Activated CD8-positive, alpha-beta T cell treated with anti-CD3 and anti-CD28 coated beads, Interleukin-2, amount 10 ng/mL, durations not matched to agents 7 days and 5 days (primary cell): ENCODE measurements at places on chromosomes 12 and 14.

DNA sequence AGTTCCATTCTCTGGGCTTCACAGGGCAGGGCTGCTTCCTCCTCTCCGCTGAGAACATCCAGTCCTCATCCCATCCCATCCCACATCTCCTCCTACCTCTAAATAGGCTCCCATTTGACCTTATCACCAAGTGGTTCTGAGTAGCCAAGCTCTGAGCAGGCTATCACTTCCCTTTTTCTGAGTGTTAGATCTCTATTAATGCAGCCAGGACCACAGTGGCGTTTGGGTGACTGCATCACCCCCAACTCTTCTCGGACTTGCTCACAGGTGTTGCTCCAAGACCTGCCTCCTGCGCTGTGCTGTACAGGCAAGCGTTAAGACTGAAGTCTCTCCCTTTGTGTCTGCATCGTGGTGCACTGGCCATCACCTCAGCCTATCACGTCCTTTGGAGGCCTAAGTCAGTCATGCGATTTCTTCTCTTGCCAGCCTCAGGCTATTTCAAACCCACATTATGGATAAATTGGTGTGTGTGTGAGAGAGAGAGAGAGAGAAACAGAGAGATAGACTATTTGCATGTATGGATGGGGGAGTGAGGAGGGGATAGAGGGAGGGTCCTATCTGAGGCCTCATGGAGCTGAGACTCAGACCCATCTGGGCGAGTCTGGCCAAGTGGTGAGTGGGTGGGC, 12.4 kb upstream of the HHIPL1 start:
- no peak for DNase-seq
- H3K27ac ChIP-seq: peak overlapping the region; percentile 8
- peaks cover 1% of the 10 kb centered on the region for H3K4me1 ChIP-seq
- H3K4me3 ChIP-seq: no peak overlapping the region

GRCh38 chr12:19248929-19249602, 119.5 kb downstream of the PLEKHA5 start:
- H3K27ac ChIP-seq: no peak overlapping the region
- H3K36me3 ChIP-seq: no peaks in the 10 kb centered on the region
- no peak for DNase-seq
- H3K4me1 ChIP-seq: no peaks in the 10 kb centered on the region

DNA sequence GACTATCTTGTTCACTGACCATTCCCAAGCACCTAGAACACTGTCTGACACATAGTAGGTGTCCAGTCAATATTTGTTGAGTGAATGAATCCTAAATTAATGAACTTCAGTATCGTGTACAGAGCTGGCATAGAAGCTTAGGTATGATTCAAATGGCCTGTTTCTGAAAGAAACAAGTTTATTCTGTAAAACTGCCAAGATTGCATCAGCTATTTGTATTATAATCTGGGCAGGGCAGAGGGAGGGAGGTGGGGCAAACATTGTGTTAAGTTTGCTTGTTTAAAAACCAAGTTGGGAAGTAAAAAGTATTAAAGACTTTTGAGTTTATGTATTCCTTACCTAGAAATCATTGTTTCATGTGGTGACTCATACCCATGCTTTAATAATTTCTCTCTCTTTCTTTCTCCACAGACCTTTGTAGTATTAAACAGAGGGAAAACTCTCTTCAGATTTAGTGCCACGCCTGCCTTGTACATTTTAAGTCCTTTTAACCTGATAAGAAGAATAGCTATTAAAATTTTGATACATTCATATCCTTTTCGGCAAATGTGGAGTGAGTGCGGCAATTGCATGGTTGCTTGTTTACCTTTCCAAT, 92.8 kb downstream of the SCN8A start:
- peaks cover 13% of the 10 kb centered on the region for H3K27me3 ChIP-seq
- H3K36me3 ChIP-seq: no peaks in the 10 kb centered on the region
- H3K4me3 ChIP-seq: no peak overlapping the region
- H3K4me1 ChIP-seq: peaks cover 5% of the 10 kb centered on the region
- no peak overlapping the region for H3K27ac ChIP-seq

GRCh38 chr12:76260390-76260748, 87.8 kb downstream of the BBS10 start:
- H3K4me3 ChIP-seq: no peak overlapping the region
- no peaks in the 10 kb centered on the region for H3K36me3 ChIP-seq
- no peak for DNase-seq
- peaks cover 14% of the 10 kb centered on the region for H3K27me3 ChIP-seq
- H3K27ac ChIP-seq: no peak overlapping the region

- no peaks in the 10 kb centered on the region for H3K27me3 ChIP-seq
- no peak for DNase-seq
- H3K27ac ChIP-seq: no peak overlapping the region
- H3K4me3 ChIP-seq: no peak overlapping the region
These were observed 228.9 kb upstream of the AMIGO2 start for GRCh38 chr12:47308672-47309071.

DNA sequence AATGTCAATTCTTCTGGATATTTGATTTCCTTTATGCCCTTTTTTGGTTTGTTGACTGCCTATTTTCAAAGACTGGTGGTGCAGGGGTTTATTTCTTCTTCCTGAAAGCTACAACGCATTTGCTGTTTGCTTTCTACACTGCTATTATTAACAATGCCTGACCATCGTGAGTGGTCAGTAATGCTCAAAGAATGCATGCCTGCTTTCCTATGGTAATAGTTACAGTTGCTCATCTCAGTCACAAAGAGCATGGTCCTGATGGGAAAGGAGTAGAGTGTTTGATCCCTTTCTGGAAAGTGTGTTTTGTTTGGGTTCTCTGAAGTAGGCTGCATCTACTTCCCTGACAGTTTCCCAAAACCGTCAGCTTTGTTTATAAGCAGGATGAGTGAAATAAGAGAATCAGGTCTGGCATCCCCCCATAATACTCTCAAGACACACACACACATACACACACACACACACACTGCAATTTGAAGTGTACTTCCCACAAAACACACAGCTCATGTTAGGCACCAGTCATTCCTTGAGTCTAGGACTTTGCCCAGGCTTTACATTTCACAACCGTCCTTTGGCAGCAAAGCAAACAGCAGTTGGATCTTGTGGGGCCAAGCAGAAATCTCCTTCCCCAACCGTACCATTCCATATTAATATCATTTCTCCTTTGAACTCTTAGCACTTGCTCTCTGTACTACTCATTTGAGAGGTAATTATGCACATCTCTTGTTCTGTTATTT, 56.6 kb downstream of the SUDS3 start:
- H3K4me3 ChIP-seq: no peak overlapping the region
- H3K27me3 ChIP-seq: no peaks in the 10 kb centered on the region
- DNase-seq: no peak
- H3K36me3 ChIP-seq: no peaks in the 10 kb centered on the region
- no peaks in the 10 kb centered on the region for H3K4me1 ChIP-seq

- DNase-seq: no peak
- peaks cover 12% of the 10 kb centered on the region for H3K4me1 ChIP-seq
- peaks cover 2% of the 10 kb centered on the region for H3K27me3 ChIP-seq
- H3K27ac ChIP-seq: no peak overlapping the region
- H3K4me3 ChIP-seq: no peak overlapping the region
These were observed 8.7 kb upstream of the PPP1R13B start for GRCh38 chr14:103856105-103856504.

DNA sequence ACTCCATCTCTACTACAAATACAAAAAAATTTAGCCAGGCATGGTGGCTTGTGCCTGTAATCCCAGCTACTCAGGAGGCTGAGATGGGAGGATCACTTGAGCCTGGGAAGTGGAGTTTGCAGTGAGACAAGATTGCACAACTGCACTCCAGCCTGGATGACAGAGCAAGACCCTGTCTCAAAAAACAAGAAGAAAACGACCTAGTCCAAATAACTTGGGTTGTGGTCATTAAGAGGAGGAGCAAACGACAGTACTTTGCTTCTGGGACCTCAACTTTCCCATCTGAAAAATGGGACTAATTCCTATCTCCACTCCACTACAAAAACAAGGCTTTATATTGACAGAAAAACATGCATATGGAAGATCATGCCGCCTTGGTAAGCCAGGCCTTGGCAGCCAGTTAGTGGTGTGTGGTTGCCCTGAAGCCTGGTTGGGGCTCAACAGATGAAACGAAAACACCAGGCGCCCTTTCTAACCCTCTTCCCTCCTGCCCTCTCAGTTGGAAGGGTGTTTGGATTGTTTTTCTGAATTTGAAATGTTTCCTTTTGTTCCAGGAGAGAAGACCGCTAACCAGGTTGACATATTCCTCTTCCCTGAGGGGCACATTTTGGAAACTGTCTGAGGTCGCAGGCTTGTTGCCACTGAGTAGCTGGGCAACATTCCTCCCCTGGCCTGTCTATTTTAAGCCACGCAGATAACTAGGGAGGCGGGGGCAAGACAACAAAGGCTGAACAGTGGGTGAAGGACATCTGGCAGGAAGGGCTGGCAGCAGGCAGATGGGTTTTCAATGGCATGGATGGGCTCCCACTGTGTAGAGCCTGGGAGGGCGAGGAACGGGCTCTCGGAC, 13.7 kb upstream of the VPS37B start:
- H3K27ac ChIP-seq: no peak overlapping the region
- no peaks in the 10 kb centered on the region for H3K36me3 ChIP-seq
- no peak for DNase-seq
- H3K27me3 ChIP-seq: peaks cover 11% of the 10 kb centered on the region
- H3K4me1 ChIP-seq: no peaks in the 10 kb centered on the region

GRCh38 chr12:113823816-113824215, 142.3 kb downstream of the RBM19 start:
- no peak overlapping the region for H3K4me3 ChIP-seq
- DNase-seq: no peak
- no peak overlapping the region for H3K27ac ChIP-seq
- H3K36me3 ChIP-seq: no peaks in the 10 kb centered on the region

DNA sequence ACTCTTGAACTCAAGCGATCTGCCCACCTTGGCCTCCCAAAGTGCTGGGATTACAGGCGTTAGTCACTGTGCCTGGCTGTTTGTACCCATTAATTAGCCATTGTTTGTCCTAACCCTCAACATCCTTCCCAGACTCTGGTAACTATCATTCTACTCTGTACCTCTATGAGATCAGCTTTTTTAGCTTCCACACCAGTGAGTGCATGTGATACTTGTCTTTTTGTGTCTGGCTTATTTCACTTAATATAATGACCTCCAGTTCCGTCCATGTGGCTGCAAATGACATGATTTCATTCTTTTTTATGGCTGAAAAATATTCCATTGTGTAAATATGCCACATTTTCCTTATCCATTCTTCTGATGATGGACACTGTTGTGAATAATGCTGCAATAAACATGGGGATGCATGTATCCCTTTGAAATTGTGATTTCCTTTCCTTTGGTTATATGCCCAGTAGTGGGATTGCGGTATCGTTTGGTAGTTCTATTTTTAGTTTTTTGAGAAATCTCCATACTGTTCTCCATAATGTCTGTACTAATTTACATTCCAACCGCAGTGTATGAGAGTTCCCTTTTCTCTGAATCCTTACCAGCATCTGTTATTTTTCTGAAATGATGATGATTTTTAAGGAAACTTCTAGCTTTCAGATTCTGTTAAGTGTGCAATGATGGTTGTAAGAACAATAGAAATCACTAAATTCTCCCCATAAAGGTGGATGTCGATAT, 6.7 kb upstream of the PPP4R3A start:
- DNase-seq: no peak
- H3K4me3 ChIP-seq: no peak overlapping the region
- peaks cover 10% of the 10 kb centered on the region for H3K27me3 ChIP-seq
- H3K27ac ChIP-seq: no peak overlapping the region

GRCh38 chr12:49416892-49417291, 49.6 kb downstream of the SPATS2 start:
- no peak overlapping the region for H3K4me3 ChIP-seq
- peaks cover 2% of the 10 kb centered on the region for H3K4me1 ChIP-seq
- no peaks in the 10 kb centered on the region for H3K27me3 ChIP-seq

GRCh38 chr12:3803865-3804472, 51.1 kb upstream of the CRACR2A start:
- no peak overlapping the region for H3K4me3 ChIP-seq
- no peak overlapping the region for H3K27ac ChIP-seq
- no peaks in the 10 kb centered on the region for H3K27me3 ChIP-seq

GRCh38 chr12:73589220-73589619, 948.4 kb upstream of the ATXN7L3B start:
- no peak overlapping the region for H3K4me3 ChIP-seq
- no peak for DNase-seq
- H3K36me3 ChIP-seq: no peaks in the 10 kb centered on the region
- H3K4me1 ChIP-seq: no peaks in the 10 kb centered on the region
- no peaks in the 10 kb centered on the region for H3K27me3 ChIP-seq
- no peak overlapping the region for H3K27ac ChIP-seq

DNA sequence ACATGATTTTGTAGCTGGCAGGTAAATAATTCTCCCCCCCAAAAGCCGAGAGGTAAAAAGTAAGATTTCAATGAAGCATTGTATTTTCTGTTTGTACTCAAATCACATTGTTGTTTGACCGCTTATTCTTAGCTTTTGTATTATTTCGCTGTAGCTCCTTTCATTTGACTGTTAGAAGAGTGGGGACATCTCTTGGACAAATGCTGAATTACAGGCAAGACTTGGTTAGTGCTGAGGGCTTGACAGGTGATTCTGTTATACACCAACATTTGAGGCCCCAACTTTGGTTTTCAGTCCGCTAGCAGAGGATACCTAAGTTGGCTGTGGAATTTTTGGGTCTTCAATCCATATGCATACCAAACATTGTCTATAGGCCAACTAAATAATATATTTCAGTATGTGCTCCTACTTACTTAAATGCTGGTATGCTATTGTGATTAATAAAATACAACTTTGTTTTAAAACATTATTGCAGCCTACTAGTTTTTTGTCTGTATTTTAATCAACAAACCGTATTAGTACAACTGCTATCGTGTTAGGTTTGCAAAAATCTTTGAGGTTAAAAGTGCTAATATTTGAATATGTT, 102.2 kb downstream of the ERC1 start:
- H3K4me3 ChIP-seq: no peak overlapping the region
- H3K36me3 ChIP-seq: no peaks in the 10 kb centered on the region
- H3K27me3 ChIP-seq: no peaks in the 10 kb centered on the region

DNA sequence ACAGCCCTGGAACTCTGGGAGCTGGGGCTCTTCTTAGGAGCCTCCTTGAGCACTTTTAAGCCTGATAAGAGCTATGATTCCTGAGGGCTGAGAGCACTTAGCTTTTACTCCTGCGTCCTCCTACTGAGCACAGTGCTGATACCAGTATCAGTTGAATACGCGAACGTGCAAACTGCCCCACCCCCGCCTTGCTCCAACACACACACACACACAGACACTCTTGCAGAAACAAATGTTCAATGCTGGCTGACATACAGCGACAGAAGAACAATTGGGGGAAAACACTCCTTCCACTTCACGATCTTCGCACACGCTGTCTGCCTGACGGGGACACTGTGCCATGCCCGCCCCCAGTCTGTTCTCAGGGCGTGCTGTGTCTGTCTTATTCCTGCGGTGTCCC, 57.2 kb upstream of the DLK1 start:
- H3K4me3 ChIP-seq: no peak overlapping the region
- no peak for DNase-seq
- no peak overlapping the region for H3K27ac ChIP-seq
- no peaks in the 10 kb centered on the region for H3K36me3 ChIP-seq
- peaks cover 38% of the 10 kb centered on the region for H3K27me3 ChIP-seq
- no peaks in the 10 kb centered on the region for H3K4me1 ChIP-seq

DNA sequence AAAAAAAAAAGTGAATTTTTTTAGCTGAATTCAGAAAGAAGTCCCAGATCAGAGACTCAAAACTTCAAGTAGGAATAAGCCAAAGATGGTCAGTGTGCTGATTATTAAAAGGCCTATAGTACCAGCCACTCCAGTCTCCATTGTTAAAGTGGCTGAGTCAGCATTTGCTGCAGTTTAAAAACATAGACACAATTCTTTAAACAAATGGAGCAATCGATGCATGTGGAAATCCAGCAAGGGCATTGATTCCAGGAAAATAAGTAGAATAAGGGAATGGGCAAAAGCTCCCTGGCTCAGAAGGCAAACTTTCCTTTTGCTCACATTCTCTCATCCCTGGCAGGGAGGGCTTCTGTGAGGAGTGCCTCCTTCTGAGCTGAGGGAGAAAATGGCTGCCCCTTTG, 317.6 kb downstream of the LRIG3 start:
- H3K36me3 ChIP-seq: no peaks in the 10 kb centered on the region
- no peak overlapping the region for H3K4me3 ChIP-seq
- H3K27me3 ChIP-seq: no peaks in the 10 kb centered on the region
- DNase-seq: no peak
- H3K27ac ChIP-seq: no peak overlapping the region
